ENCODE measurements at places on chromosomes 7 and 10.

DNA sequence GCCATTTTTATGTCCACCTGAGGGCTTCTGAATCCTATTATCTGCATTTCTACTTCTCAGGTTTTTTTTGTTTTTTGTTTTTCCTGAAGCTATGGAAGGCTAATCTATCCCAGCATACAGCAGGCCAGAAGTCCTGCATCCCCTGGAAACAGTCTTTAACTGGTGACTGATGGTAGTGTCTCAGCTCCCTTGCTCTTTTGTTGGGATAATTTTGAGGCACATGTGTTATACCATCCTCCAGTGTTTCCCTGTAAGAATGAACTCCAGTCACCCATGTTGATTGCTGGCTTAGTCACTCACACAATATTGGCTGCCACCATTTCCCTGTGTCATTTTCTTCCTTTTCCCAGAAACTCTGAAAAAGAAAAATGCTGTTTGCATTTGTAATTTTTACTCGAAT, 1094.0 kb upstream of the LRRN3 start:
- DNase-seq: no peak

GRCh38 chr7:113550966-113551365, 367.8 kb downstream of the PPP1R3A start:
- no peak for DNase-seq

GRCh38 chr10:73786512-73786885, 1.1 kb downstream of the ZSWIM8 start:
- DNase-seq: no peak

DNA sequence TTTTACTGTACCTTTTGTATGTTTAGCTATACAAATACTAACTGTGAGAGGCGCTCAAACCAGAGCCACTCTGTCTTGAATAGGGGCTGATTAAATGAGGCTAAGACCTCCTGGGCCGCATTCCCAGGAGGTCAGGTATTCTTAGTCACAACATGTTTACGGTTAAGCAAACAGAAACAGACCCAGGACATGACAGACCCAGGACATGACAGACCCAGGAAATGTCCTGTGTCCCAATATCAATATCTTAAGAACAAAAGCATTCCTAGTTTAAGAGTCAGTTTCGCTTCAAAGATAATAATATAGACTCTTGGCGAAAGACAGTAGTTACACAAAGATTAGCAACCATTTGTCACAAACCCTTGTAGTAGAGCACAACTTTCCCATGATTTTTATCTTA, 304.5 kb downstream of the CCSER2 start:
- DNase-seq: no peak

- no peak for DNase-seq
Observed at GRCh38 chr7:57225666-57226065, 93.4 kb upstream of the ZNF479 start.

DNA sequence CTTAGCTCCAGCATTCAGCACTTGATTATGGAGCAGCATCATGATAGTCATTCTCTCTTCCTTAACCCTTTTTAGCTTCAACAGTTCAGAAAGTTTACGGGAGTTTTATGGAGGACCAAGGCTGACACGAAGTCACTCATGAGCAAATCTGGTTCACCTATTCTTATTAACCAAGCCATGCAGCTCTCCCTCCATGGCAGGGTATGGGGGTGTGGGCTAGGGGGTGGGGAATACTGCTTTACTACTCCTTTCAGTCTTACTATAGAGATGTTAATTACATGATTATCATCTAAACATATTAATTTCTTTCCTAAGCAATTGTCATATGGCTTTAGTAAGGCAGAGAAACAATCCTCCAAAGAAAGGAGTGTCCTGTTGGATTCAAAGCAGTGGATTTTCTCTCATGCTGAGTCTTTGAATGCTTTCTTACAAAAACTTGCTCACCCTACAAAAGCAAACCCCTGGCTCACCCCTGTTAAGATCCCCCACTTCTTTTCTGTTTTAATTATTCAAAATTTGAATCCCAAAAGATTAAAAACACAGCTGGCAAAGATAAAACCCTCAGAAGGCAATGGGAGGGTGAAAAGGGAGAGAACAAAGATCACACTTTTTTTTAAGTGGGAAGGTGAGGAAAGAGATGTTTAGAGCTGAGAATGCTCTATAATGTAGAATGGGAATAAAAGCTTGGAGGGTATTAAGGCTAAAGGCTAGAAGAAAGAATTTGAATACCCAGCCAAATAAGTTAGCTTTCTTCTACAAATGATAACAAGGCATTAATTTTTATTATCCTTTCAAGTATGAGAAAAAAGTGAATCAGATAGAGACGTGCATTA, 46.4 kb upstream of the SEMA3E start:
- no peak for DNase-seq

GRCh38 chr7:146129296-146129695, 12.7 kb downstream of the CNTNAP2 start:
- DNase-seq: no peak

DNA sequence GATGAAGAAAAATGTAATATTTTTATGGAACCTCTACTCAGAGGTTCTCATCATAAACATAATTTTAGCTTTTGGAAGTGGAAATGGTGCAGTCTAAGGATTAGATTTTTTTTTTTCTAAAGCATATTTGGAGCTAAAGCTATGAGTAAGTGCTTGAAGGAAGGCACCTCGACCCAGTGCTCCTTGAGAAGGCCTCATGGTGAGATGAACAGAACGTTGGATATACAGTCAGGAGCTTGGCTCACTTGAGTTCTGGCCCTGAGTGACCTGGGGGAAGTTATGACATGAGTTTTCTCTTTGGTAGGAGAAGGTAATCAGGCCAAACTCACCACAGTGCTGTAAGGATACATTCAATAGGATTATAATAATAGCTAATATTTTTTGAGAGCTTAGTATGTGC, 163.3 kb downstream of the JCAD start:
- no peak for DNase-seq

DNA sequence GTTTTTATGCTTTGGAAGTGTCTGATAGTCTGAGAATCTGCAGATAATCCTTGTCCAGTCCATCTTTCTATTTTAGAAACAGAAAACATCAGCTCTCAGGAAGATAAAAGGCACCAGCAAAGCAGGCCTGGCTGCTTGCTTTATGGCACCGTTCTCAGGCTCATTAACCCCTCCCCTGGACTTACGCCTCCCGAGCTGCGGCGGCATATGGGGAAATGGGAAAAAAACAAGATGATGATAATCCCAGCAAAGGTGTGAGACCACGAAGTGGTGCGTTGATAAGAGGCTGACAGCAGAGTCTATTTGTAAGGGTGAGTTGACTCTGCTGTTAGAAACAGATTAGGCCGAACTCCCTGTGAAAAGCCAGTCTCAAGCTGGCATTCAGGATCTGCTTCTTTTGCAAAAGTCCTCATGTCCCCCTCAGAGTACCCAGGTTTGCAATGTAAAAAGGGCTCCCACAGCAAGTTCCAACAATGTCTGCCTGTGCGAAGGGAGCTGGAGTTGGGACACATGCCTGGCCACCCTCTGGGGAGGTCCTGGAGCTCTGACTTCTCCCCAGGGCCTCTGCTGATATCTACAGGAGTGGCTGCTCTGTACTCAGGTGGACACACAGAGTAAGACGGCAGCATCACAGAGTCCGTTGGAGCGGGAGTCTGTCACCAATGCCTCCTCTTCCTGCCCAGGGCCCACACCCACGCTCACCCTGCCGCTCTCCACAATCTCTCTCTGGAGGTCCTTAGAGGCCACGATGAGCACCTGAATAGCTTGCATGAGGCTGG, 54.3 kb downstream of the SPDYE5 start:
- DNase-seq: no peak

GRCh38 chr10:74189999-74190421, 39.0 kb downstream of the ADK start:
- no peak for DNase-seq

DNA sequence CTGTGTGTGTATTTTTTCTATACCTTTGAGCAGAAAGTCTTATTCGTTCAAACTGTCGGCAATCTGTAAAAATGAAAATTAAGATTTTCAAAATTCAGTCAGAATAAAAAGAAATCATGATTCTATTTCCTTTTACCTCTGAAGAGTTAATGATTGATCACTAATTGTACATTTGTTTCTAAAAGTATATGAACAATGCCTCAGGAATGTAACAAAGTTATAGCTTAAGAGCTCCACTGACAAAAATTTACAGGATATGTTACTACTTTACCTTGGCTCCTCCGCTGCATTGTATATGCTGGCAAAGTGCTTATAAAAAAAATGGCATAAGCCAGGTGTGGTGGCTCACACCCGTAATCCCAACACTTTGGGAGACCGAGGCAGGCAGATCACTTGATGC, 225.7 kb downstream of the VTI1A start:
- DNase-seq: no peak
